Inflammatory macrophage (primary cell): ENCODE measurements at places on chromosomes 12 and 14.

GRCh38 chr12:46089414-46090162 is 99.2 kb upstream of the SCAF11 start:
- DNase-seq = no peak

DNA sequence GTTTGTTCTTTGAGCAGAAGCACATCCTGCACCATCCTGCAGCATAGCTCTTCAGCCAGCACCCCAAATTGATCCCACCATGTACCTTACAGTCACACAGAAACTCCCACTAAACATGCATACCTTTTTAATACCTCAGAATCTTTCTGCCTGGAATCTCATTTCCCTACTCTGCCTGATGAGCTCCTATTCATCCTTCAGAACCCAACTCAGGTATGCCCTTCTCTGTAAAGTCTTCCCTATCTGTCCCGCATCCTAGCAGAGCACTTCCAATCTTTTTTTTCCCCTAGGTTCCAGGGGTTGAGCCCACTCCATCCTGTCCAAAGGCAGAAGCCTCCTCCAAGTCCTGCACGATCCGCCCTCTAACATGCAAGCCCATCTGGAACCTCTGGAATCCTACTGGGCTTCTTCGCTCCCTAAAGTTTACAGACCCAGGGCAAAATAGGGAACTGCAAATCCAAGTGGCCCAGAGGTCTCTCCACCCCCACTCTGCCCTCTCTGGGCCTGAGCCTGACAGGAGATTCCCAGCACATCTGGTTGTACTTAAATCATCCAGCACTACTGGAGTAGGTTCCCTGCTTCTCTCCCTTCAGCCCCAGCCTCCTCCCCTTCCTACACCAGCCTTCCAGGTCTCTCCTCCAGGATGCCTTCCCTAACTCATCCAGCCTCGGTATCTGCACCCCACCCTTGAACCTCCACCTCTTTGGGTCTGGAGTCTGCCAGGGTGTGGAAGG is 4.1 kb upstream of the FIGNL2 start:
- no peak for DNase-seq

DNA sequence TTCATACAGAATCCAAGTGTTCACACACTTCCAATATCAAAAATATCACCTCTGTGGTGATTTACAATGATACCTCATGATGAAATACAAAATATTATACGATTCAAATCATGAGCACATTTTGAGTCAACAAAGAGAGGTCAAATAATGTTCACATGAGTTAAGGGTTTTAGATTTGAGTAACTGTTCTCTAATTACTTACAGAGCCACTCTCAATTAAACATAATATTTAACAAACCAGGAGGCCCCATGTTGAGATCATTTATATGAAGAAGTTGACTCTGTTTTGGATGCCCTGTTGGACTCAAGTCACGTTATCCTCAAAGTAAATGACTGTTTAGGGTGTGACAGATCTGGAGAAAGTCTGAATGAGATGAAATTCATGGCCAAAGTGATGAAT is 53.5 kb downstream of the NUAK1 start:
- no peak for DNase-seq

DNA sequence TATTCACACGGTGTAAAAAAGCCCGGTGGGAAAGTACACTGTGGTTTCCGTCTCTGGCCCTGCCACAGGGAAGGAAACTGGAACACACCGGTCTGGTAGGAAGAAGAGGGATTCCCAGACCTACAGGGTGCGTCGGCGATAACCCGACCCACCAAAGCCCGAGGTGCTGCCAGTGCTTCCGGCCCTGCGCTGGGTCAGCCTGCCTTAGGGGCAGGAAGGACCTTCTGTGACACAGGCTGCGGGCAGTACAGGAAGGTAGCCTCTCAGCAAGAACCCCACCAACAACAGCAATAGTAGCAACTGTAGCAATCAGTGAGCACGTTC is 169.5 kb upstream of the FKBP4 start:
- no peak for DNase-seq

GRCh38 chr12:77973579-77973978 is 142.9 kb downstream of the NAV3 start:
- DNase-seq = no peak

GRCh38 chr14:100660498-100660881 is 66.2 kb upstream of the DLK1 start:
- no peak for DNase-seq

- no peak for DNase-seq
These were observed 20.0 kb upstream of the IFNG-AS1 start for GRCh38 chr12:67969134-67969802.

DNA sequence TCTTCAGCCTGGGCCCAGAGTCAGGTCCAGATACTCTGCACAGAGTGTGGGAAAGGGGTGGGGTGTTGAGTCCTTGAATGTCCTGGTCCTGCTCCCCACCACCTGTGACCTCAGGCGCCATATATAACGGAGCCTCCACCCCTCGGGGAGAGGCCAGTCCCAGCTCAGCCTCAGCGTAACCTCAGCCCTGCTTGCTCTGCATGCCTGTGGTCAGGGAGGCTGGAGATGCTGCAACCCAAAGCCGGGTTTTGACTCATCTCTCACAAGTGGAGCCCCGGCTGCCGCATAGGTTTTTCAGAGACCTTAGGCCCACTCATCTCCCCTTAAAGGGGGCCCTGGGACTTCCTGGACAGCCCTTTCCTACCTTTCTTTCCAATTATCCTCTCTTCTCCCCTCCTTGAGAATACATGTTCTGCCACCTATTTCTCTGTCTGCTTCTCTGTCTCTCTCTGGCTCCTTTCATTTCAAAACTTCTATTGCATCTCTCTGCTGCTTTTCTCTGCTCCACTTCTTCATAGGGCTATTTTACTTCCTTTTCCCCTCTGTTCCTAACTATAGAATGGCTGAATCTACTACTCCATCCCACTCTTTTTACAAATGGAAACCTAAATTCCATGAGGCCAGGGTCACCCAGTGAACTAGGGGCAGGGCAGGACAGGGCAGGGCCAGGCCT is 1.2 kb downstream of the ITGB7 start:
- DNase-seq = peak; percentile 86

DNA sequence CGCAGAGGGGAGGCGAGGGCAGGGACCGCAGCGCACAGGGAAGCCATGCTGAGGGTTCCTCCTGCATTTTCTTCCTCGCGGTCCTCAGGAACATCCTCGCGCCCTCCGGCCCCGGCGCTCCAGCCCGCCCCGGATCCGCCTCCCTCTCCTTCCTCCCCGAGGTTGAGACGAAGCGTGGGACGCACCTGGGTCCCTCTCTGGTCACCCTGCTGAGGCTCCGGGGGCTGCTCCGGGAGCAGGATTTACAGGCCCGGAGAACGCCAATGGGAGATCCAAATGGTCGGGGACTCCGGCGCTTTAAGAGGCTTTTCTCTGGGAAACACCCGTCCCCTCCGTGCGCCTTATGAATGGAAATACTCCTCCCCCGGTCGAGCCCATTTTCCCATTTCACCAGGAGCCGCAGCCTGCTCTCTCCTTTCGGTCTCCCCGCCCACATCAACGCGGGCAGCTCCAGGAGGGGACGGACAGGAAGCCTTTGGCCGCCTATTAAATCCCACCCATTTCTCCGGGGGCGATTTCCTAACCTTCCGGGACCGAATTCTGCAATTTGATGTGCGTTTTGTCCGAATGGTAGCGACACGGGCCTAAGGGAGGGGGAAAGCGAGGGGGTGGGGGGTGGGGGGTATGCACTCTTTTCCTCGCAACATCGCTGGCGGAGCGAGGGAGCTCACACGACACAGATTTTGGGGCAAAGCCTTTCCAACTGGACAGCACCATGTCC is at the start of gene UNC79:
UNC79 (plus strand) TSS at position 625 of the 721 bp plus-strand sequence; CDS start at position 716, 91 bp downstream.
- DNase-seq = no peak

DNA sequence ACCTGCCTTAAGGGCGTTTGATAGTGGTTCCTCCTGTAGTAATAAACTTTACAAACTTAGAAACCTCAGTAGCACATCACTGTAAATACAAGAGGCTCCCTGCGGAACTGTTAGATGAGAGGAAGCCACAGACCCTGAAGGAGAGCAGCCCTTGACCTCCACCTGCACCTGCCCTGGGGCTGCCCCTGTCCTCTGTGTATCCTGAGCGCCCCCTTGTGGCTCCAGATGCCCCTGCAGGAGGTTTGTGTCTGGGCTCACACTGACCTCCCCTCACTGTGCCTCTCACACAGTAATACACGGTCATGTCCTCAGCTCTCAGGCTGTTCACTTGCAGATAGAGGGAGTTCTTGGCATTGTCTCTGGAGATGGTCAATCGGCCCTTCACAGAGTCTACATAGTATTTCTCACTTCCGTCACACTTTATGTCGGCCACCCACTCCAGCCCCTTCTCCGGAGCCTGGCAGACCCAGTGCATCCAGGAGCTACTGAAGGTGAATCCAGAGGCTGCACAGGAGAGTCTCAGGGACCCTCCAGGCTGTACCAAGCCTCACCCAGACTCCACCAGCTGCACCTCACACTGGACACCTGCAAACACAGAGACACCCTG is 1059.8 kb downstream of the TMEM121 start:
- peak; percentile 26 for DNase-seq

- no peak for DNase-seq
These were observed 2.2 kb downstream of the PDZRN4 start for GRCh38 chr12:41190338-41190737.

DNA sequence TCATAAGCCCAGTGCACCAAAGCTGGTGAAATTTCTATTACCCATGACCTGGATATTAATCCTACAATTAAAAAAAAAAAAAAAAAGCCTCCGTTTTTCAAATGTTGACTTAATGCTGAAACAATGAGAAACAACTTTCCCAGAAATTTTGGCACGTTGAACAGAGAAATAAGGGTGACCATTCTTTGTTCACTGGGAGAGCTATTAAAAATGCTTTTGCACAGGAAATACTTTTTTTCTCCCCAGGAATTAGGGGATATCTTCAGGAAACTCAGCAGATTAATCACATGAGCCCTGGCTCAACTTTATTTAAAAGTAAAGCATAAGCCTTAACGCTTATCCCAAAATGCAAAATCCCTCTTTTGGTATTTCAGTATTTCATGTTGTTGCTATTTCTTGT is 54.8 kb upstream of the FLRT2 start:
- no peak for DNase-seq

- no peak for DNase-seq
These were observed 980.6 kb downstream of the VRK1 start for GRCh38 chr14:97777622-97778355.

DNA sequence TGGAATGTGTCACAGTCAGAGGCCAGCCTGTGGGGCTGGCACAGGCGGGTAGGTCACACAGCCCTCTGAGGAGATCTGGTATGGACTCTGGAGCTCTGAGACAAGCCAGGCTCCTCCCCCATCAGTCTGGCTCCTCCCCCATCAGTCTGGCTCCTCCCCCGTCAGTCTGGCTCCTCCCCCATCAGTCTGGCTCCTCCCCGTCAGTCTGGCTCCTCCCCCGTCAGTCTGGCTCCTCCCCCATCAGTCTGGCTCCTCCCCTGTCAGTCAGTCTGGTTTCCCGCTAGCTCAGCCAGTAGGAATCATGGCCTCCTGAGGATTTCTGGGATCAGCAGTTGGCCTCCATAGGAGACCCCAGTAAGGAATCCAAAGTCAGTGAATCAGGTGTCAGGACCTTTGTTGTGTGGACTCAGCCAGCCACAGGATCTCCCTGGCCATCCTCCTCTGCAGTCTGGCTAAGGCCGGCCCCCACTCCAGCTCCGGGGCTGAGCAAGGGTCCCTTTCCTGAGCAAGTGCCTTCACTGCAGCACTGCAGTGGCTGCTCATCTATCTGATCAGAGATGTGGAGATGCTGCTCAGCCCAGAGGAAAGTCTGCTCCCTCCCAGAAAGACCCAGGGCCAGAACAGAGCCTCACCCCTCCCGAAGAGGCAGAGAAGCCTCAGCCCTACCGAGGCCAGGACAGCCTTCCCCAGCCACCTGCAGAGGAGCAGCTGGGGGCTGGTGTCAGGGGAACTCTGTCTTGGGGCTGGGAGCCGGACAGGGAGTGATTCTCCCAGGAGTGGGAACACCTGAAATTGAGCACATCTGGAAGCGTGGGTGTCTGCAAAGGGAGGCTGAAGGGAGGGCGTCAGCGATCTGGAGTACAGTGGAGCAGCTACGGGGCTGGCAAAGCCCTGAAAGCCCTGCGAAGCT is 35.7 kb downstream of the IQSEC3 start:
- no peak for DNase-seq

- no peak for DNase-seq
These were observed 249.2 kb downstream of the BTG1 start for GRCh38 chr12:91896286-91897024.

DNA sequence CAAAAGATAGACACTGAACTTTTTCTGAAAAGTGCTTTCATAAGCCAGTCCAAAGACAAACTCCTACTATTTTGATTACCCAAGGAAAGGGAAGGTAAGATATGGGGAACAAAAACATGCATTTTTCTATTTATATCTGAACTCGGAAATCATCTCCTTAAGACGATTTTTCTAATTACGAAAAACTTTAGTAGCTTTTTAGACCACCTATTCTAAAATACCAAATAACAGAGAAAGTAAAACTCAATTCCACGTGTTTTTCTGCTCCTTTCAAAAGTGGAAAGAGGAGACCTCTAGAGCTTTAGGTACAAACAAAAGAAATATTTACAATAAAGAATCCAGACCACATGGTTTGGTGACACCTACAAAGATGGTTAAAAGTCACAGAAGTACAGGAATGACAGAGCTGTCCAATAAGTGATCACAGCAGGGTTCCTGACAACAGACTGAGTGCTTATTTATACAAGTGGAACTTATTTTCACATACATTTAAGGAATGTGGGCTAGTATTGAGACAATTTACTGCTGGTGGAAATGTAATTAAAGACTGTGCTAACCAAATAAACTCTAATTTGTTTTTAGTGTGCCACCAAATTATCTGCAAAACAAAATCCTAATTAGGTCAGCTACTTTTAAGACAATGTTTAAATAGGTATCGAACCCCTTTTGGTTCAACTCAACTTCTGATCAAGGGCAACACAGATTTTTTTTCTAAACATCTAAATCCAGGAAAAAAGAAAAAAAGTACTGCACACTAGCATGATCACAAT is 2.4 kb downstream of the LRIG3 start:
- no peak for DNase-seq

DNA sequence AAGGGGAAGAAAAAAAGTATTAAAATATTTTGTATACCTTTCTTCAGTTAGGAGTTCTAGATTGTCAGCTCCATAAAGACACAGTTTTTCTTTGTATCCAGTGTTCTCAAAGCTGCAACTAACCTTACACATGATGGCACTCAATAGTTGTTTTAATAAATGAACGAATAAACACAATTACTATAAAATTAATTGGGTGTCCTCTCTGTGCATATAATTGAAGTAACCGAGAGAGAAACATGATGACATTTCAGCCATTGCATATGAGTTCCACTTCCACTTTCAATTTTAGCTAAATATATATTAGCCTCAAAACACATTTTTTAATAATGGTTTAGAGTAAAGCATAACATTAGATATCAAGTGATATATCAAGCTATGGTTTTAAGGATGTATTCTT is 671.2 kb downstream of the LRFN5 start:
- DNase-seq = peak; percentile 3

GRCh38 chr14:33657476-33657875 is 293.4 kb downstream of the EGLN3 start:
- DNase-seq = no peak

DNA sequence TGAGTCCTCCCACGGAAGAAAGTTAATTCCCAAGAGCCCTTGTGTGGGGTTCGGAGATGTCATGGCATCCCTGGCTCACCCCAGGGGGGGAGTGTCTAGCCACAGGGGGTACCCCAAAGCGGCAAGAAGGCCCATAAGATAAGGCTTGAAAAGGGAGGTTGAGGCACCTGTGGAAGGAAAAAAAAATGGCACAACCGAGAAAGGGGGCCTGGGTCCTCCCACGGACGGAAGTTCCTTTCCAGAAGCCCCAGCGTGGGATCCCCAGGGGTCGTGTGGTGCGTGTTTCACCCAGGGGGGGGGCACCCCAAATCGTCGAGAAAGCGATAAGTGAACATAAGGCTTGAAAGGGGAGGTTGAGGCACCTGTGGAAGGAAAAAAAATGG is 266.7 kb downstream of the ALG10 start:
- DNase-seq = no peak
